CD14-positive monocyte (primary cell): ENCODE measurements at places on chromosomes 2 and 18.

GRCh38 chr2:108535357-108535631, 1.0 kb downstream of the LIMS1 start:
- DNase-seq: no peak

DNA sequence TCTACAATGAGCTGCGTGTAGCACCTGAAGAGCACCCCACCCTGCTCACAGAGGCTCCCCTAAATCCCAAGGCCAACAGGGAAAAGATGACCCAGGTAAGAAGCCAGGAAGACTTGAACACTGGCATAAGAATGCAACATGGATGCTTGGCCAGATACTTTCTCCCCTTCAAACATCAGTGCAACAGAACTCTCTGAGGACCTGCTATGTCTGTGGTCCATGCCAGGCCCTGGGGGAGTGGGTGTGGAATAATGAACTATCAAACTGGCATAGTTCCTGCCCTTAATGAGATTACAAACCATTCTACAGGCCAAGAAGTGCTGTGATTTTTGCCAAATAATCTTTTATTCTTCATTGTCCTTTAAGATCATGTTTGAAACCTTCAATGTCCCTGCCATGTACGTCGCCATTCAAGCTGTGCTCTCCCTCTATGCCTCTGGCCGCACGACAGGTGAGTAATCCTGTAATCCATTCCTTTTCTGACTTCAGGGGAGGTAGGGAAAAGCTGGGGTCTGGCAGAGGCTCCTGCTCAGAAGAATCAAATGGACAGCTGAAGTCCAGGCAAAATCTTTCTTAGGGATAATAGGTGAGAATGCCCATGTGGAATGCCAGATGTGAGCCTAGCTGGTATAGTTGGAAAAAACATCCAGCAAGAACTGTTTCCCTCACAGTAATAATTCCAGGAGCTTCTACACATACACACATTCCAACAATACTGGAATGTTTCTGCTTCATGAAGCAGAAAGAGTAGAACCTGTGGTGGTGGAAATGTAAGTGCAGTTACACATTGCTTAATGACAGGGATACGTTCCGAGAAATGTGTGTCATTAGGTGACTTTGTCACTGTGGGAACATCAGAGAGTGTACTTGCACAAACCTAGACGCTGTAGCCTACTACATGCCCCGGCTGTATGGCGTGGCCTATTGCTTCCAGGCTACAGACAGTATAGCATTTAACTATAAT, 16.2 kb downstream of the ACTG2 start:
- no peak for DNase-seq

- DNase-seq: no peak
Observed at GRCh38 chr18:68399721-68400120, 315.2 kb downstream of the TMX3 start.

DNA sequence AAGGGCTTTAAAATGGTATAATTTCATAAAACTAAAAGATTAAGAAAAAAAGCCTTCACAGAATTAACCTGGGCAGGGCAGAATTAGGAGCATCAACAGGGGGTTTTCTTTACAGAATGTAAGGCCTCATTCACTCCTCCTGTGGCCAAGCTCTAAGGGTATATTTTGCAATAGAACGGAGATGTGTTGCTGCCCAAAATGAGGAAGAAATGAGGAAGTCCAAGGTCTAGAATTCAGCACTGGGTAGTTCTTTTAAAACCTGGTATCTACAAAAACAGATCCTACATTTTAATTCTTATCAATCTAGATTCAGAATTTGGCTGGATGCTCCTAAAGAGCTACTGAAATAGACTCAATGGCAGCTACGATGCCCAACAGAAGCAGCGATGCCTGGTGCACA, 101.8 kb downstream of the AKAIN1 start:
- no peak for DNase-seq

GRCh38 chr2:73862987-73863386, 29.8 kb upstream of the ACTG2 start:
- no peak for DNase-seq

DNA sequence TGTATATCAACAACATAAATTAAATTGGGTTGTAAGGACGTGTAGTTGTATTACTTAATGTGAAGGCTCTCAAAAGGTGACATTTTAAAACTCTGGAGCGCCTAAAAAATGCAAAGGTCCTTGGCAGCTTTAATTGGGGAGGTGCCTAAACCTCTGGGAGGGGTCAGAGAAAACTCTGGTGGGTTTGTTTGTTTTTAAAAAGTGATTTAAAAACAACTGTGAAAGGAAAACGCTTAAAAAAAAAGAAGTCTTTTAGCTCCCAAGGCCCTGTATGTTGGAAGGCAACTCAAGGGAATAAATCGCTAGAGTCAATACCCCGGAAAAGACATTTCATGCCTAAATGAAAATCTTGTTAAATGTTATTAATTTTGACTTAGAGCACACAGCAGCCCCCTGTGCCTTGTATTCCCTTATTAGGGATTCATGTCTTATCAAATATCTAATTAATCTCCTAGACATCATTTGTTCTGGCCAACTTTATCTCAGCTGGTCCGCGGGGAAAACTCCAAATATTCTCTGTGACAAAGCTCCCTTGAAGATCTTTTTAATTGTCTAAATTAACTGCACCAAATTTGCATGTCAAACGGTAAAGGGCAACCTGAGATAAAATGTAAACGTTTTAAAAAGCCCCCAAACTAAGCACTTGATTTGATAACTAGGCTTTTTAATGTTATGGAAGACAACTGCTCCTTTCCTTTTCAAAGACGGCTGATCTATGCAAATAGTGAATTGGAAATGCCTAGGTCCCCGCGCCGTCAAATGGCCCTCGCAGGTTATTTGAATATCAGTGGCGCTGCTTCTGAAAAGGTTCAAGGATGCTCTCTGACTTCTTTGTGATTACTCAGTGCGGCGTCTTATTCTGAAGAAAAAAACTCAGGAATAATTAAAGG, 4.2 kb downstream of the SP9 start:
- DNase-seq: no peak

DNA sequence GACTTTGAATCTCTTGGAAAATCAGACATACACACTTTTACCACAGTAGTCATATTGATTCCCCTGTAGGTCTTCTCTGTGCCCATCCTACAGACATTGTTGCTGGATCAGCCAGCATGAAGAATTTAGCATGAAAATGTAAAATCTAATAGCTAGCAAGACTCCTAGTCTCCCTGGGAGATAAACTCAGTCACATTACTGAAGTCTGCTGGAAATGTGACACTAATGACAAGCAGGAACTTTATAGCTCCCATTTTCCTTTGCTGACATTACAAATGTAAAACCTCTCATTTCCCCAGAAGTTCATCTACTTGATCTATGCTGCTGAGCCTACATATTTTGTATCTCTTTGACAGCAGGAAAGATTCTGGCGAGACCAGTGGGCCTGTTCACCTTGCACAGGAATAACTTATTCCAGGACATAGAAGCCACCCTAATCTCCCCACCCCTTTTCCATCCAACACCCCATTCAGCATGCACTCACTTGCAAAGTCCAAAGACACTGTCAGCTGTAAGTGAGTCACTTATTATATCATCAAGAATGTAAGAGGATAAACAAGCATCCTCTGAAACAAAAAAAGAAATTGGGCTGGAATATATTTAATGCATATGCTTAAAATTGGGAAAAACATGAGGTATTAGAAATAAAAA, 648.3 kb upstream of the PKDCC start:
- DNase-seq: no peak

DNA sequence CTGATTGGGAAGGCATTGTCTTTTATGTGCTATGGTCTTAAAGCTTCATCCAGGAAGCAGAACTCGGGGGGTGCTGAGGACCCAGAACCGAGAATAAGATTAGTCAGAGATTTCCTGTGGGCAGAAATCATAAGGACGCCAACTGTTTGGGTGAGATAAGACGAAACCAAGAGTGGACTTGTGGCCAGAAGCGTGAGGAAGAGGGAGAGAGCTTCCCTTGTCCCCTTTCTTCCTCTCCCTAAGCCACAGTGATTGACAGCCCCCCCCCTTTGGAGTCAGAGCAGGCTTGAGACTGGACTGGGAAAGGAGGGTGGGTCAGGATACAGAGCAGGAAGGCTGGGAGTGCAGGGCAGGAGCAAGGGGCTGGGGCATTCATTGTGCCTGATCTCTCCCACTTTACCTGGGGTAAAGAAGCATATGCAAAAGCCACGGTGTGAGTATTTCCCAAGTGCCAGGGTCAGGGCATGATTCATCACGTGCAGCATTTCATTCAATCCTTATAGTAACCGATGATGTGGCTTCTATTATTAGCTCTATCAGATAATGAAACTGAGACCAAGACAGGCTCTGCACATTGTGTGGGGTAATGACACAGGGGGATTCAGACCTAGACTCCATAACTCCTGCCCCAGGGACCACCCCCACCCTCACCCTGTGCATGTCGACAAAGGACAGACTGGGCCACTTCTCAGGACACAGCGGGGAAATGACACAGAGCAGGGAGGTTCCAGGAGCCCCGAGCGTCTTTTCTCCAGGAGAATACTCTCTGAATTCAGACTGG, 3.0 kb upstream of the IL1RN start:
- peak; percentile 79 for DNase-seq

DNA sequence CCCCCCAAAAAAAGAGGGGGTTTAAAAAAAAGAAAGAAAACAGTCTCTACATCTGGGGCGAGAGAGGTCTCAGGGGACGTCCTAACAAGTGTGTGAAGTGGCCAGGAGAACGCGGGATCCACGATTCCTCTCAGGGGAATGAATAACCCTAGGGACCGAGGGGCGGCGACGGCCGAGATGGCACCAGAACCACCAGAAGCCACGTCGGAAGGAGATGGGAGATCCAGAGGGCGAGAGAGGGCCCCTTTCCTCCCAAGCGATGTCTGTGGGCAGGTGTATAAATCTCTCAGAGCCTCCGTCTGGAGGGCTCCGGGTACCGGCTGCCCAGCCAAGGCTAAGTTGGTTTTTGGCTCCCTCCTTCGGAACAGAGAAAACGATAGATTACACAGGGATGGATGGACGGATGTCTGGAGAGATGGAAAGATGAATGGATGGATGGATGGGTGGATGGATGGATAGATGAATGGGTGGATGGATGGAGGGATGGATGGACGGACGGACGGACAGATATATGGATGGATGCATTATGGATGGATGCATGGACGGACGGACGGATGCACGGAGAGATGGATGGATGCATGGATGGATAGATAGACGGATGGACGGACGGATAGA, 1.7 kb downstream of the EPHA4 start:
- DNase-seq: no peak

DNA sequence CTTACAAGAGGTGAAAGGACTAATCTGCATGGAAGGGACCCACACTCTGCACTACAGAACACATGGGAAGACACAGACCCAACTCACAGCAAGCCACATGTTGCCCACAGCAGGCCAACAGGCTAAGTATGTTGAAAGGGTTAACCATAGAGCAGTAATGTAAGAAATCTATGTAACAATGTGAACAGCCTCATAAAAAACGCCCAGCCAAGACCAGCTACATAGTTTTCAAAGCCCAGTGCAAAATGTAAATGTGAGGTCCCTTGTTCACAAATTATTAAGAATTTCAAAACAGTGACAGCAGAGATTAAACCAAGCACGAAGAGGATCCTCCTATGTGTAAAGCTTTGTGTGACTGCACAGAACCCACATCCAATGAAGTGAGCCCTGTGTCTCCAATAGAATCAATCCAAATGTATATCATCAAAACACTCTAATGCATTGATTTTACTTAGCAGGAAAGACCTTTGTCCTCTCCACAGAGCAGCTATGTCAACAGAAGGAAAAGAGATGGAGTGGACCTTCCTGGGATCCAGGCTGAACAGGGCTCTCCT, 210.1 kb downstream of the AGPS start:
- DNase-seq: no peak
